ENCODE measurements at places on chromosomes 16 and 17.

GRCh38 chr16:52603015-52603414 is 56.1 kb upstream of the TOX3 start:
- no peak for DNase-seq

- DNase-seq, result no peak
Observed at GRCh38 chr17:77698903-77699623, 259.4 kb upstream of the TNRC6C start.

- DNase-seq, result no peak
Observed at GRCh38 chr17:40281663-40282062, 6.0 kb upstream of the CDC6 start.

DNA sequence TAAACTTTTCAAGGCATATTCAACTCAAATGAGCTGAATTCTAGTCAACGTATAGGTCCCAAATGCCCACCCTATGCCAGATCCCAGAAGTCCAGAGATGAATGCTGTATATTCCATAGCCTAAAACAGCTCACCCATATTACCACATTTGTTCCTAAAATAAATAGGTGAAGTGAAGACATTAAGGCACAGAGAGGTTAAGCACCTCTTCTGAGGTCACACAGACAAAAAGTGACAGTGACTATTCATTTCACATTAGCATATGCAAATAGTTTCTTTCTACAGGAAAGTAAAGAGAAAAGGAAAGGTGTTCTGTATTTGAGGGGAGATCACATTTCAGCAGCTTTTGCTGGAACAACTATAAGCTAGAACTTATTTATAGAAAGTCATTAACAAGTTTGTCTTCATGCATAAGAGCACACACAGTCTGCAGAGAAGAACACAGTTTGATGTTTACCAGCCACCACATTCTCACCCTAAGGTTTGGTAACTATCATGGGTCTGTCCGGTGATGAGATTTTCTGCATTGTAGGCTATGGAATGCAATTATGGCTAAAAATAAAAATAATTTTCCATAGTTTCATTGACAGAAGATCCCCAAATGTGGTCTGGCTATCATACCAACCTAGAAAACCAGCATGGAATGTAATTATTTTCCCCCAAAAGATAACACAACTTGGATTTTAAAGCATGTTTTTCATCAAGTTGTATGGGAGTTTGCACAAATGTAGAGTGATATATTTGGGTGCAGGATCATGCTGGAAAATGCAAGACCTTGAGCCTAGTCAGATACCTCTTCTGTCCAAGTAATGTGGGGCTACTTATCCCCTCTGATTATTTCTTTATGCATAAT is 402.1 kb downstream of the UTP18 start:
- DNase-seq, result no peak

DNA sequence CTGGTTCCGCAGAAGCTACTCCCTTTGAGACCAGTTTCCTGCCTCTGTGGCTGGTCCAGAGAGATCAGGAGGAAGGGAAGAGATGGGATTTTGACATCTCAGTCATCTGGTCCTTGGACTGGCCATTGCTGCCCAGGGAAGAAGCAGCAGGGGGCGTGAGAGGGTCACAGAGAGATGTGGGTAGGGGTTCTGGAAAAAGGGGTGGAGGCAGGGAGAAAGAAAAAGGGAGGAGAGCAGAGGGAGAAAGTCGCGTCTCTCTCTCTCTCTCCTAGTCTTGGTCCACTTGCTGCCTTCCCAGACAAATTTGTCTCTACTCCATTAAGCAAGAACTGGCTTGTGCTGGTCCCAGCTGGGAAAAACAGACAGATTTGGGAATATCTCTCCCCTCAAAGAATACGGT is 4.4 kb downstream of the SHBG start:
- DNase-seq, result no peak
